NCI-H2171 (cell line): ENCODE measurements at places on chromosomes 12 and 14.

- no peak for DNase-seq
These were observed 110.2 kb upstream of the GSC start for GRCh38 chr14:94880106-94880505.

DNA sequence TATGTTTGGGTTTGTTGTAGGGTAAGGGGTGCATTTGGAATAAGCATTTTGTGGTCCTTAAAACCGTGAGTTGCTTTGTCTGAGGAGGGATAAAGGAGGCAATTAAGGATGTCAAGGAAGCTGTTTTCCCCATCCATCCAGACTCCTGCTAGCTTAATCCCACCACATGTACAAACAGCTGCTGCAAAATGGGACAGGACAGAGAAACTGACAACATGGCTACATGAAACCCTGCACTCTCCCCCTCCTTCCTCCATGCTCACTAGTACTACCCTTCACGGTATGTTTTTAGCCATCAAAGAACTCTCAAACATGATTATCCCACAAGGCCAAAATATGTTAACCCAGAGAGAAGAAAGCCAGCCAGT is 20.6 kb downstream of the ST8SIA1 start:
- no peak for DNase-seq

GRCh38 chr12:113244047-113244460 is 22.8 kb downstream of the TPCN1 start:
- no peak for DNase-seq

GRCh38 chr12:59151243-59151642 is 230.9 kb upstream of the LRIG3 start:
- DNase-seq = no peak

DNA sequence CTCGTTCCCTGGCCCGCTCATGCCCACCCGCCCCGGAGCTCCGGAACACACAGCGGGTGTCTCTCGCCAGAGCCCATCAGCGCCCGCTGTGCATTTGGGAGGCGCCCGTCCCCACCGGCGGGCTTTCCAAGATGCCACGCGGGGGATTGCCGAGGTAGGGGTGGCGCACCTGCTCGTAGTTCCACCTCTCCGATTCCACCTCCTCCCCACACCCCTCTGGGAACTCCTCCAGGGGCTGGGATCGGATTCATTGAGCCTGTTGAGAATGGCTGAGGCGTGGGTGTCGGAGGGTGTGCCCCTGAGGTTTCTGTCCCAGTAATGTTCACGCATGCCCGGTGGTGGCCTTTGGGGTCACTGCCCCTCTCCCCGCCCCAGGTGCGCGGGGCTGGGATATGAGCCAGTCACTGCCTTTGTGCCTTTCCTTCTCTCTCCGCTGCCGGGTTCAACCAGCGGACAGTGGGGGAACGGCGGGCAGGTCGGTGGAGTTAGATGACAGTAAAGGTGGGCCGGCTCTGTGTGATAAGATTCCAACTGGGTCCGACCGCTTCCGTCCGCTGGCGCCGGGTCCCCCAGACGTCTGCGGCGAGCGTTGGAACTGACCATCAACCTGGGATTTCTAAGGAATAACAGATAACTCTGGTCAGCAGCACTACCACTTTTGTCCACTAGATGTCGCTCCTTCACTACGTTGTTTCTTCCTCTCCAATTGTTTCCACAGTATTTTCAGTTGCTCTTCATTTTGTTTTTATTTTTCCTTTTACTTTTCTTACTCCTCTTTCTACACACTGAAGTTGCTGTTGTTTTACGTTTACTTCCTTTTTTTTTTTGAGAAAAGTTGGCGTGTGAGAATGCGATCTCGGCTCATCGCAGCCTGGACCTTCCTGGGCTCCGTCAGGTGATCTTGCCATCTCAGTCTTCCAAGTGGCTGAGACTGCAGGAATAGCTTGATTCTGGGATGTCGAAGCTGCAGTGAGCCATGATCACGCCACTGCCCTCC is 178.1 kb upstream of the ALG10B start:
- no peak for DNase-seq

- DNase-seq = no peak
These were observed 86.5 kb downstream of the SLC25A47 start for GRCh38 chr14:100409651-100410050.

- DNase-seq = no peak
These were observed 138.6 kb downstream of the PAWR start for GRCh38 chr12:79552192-79552591.

DNA sequence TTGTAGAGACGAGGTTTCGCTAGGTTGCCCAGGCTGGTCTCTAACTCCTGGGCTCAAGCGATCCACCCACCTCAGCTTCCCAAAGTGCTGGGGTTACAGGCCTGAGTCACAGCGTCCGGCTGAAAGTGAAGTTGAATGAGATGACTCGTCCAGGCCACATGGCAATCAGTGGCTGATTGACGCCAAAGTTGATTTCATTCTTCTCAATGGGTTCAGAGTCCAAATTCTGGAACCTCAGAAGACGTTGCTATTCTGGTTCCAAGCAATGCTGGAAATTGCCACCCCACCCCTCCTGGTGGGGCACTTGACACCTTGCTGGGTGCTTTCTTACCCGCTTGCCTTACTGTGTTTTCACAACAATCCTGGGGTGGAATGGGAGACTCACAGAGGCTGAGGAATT is 14.9 kb downstream of the ABCB9 start:
- DNase-seq = no peak

GRCh38 chr14:87628129-87628528 is 364.9 kb downstream of the GALC start:
- DNase-seq = no peak

- no peak for DNase-seq
These were observed 266.8 kb upstream of the FKBP4 start for GRCh38 chr12:2528001-2528400.

DNA sequence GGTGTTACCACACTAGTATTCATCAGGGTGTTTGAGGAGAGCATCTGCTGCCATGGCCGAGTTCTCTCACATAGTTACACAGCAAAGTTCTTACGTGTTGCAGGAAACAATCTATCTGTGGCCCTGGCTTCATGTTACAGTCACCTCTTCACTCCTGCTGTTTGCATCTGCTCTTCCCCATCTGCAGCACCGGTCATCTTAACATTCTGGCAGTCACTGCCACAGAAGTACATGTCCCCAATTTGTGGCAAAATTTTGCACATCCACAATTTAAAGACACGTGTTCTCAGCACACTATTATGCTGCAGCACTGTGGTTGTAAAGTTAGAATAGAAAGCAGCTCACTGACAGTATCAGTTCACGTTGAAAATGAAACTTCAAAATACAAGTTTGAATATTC is 23.2 kb downstream of the MAPK1IP1L start:
- no peak for DNase-seq

DNA sequence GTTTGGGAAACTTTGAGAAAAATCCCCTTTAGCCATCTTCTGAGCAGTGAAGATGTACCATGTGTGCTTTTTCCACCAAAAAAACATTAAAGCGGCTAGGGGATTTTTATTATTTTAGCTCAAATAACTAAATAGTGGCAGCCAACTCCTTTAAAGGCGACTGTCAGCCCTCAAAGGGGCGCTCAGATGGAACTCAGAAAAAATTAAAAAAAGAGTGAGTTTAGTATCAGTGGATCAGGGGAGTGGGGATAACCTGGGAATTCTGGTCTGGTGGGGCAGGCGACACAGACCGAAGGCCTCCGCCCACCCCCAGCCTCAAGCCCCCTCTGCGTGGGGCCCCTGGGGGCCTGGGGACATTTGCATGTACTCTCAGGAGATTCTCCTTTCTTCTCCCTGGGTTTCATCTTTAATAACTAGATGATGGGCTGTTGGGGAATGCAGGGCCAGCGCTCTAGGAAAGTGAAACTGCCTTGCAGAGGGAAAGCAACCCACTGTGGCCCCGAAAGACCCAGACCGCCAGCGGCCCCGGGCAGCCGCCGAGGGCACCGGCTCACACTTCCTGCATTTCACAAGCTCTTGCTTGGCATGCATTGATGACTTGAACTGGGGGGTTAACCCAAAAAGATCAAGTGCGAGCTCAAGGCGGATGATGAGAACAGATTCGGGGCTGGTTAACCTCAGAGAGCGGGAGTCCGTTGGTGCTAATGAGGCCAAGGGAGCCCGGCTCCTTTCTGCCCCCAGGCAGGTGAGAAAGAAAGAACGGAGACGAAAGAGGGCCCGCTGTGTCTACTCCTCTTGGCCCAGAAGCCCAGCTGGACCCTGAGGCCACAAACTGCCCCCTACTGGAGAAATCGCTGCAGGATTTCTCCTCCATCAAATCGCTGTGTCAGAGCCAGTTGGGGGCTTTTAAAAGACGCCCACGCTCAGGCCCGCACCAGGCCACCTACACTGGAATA is 7.3 kb upstream of the BATF start:
- no peak for DNase-seq

DNA sequence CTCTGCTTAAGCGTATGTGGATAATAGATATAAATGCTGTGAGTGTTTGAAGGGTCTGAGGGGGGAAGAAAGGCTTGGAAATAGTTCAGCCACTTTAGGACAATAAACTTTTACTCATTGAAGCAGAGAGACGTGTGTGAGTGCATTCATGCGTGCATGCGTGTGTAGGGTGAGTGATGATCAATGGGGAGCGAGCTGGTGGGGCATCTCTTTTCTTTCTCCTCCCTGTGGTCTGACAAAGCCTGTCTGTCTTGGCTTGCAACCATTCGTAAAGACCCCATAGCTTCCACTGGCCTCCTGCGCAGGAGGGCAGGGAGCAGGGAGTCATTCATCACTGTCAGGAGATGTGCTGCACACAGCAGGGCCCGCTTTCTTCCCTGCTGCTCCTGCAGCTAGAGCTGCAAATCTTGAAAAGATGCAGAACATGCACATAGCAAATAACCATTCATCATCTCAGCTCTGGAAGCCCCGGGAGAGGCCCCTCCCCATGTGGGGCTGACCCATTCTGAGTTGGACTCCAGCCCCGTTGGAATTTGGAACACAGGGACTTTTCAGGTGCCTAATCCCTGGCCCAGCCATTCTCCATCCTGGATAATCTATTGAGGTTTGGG is 223.2 kb downstream of the PPM1H start:
- no peak for DNase-seq

- DNase-seq = no peak
These were observed 948.7 kb downstream of the LRFN5 start for GRCh38 chr14:42555365-42555764.

DNA sequence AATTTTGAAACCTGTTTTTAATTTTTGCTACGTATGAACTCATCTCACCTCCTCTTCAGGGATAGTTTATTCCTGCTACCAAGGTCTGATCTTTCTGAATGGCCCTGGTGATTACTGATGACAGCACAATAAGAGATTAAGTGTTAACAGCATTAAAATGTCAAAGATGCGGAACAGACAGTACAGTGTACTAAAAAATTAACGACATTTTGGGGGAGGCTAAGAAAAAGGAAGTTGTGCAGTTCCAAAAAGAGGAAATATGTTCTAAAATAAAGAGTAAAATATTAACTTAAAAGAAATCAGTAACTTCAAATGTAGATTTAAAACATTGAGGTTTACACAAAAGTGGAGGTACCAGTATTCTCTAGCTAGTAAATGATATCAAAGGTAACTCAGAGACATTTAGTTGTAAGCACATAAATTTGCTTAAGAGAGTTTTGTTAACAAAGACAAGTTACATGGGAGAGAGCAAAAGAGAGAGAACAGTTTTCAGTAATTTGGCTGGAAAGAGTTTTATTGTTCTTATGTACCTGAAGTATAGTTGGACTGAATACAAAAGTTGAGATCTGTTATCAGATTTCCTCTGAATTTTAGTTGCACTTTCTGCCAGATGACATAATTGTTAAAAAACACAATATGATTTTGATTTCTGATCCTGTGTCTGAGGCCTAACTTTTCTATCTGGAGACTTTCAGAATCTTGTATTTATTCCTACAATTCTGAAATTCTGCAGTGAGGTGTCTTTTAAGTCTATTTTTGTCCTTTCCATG is 4.2 kb upstream of the CLECL1 start:
- no peak for DNase-seq

- DNase-seq = no peak
These were observed 130.4 kb downstream of the GRIP1 start for GRCh38 chr12:66548338-66549049.

- DNase-seq = no peak
These were observed 308.0 kb upstream of the FKBP4 start for GRCh38 chr12:2486796-2487195.

DNA sequence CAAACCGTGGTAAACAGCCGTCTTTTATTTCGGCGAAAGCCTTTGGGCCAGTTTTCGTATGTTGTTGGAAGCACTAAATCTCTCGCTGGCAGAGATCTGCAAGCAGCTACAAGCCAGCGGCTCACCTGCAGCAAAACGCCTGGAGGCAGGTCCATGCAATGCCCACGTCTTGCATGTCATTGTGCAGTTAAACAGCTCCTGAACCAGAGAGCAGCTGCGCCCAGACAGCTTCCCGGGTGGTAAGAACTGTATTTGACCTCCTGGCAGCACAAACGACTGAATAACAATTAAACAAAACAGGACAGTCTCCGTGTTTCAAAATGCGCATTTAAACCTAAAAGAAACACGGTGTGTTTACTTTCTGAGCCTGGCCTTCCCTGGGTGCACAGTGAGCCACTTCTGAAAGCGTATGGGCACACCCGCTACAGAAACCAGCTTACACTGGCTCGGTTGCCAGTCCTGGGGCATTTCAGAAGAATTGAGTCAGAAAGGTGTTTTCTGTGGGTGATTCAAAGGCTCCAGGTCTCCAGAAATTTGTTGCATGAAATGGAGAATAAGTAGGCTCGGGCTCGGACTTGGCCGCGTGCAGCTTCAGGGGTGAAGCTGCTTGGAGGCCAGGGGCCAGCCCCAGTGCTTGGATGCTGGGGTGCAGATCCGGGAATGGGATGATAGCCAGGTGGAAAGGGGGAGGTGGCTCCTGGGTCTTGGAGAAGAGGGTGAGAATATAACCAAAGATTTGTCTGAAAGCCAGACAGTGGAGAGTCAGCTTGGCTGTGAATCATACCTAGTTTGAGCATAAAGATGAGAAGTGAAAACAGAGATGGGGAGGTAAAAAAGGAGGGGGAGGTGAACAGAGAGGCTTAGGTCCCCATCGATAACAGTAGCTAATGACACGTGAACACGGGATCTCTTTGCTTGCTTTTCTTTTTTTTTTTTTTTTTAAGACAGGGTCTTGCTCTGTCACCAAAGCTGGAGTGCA is 24.9 kb upstream of the FZD10 start:
- no peak for DNase-seq

GRCh38 chr12:59695379-59695778 is 99.5 kb downstream of the SLC16A7 start:
- DNase-seq = no peak

GRCh38 chr12:78290606-78291345 is 460.1 kb downstream of the NAV3 start:
- no peak for DNase-seq

DNA sequence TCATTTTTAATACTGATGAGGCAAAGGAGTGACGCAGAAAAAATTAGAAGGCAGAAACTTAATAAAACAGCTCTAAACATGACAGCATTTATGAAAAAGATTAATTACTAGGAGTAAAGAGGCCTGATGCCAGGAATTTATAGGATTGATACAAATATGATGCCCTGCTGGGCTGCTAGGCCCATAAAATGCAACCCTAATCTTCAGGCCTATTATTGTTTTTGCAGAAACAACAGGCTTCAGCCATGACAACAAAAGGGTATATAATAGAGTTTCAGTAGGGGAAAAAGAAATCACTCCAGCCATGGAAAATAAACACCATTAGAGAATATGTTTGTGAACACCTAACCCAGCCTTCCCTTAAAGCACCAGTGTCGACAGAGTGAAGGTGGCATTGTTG is 50.6 kb downstream of the OTX2 start:
- no peak for DNase-seq

GRCh38 chr12:114764510-114764909 is 80.5 kb upstream of the TBX3 start:
- DNase-seq = no peak

GRCh38 chr14:35695647-35696046 is 113.4 kb downstream of the RALGAPA1 start:
- no peak for DNase-seq
